ENCODE measurements at places on chromosomes 1 and 21. TPM values are rescaled to one million over a fixed set of nuclear protein-coding genes. Genes with fewer than 3 reads are reported as not detected.

GRCh38 chr1:227793079-227793947, 22.2 kb upstream of the PRSS38 start:
- no peak for DNase-seq

DNA sequence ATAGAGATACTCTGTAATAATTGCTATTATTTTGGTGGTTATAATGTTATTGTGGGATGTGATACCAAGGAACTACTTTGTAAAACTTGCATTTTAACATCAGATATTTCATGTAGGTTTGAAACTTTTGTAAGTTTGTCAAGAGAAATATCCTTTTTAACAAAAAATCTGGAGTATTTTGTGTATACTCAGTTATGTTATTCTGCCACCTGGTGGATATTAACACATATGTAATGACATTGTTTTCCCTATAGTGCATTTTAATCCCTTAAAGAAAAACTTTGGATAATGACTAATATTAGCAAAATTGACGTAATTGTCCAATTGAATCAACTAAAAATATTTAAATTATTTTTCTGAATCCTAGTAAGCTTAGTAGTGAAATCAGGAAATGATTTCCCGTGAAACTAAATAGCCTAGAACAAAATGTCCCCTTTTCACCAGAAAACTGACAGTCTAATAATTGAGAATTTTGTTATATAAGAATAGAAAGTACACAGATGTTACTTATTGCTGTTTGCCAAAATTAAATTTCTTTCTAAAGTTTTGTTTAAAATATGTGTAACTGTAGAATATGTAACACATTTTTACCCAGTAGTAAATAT, 39.6 kb downstream of the KCTD3 start:
- no peak for DNase-seq

DNA sequence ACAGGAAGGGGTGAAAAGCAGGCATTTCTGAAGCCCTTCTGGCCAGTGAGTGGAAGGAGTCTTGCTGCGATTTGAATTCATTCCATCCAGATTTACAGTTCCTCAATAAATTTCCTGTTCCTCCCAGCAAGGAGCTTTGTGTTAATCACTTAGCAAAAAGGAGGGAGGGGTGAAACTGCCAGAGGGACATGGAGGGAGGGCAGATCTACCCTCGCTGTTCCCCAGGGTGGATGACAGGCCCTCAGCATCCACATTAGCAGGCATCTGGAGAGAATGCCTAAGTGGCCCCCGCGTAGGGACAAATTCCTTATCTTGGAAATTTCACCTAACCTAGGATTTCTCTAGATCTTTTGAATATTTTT, 1.2 kb downstream of the ETV3 start:
- peak; percentile 24 for DNase-seq

- DNase-seq: peak; percentile 61
Observed at GRCh38 chr1:53508991-53509666, 49.9 kb downstream of the DMRTB1 start.

GRCh38 chr1:107378866-107379265, 238.0 kb downstream of the NTNG1 start:
- no peak for DNase-seq

GRCh38 chr1:43035821-43036741, 77.4 kb upstream of the SLC2A1 start:
- DNase-seq: no peak

DNA sequence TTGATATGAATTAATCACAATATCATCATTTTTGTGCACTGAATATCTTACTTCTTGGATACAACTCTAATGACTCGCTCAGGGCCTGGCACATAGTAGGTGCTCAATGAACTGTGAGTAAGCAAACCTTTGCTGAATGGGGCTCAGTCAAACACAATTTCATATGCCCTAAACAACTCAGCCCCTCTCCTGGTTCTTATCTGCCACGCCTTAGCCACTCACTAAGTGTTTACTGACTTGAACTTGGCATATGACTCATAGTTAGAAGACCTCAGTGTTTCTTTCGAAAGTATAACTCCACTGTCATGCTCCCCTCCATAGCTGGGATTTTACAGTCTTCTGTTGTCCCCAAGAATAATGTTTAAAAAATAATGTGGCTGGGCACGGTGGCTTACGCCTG, 4.8 kb upstream of the IFNLR1 start:
- peak; percentile 73 for DNase-seq

GRCh38 chr21:38083535-38083934, 167.3 kb upstream of the KCNJ6 start:
- no peak for DNase-seq

DNA sequence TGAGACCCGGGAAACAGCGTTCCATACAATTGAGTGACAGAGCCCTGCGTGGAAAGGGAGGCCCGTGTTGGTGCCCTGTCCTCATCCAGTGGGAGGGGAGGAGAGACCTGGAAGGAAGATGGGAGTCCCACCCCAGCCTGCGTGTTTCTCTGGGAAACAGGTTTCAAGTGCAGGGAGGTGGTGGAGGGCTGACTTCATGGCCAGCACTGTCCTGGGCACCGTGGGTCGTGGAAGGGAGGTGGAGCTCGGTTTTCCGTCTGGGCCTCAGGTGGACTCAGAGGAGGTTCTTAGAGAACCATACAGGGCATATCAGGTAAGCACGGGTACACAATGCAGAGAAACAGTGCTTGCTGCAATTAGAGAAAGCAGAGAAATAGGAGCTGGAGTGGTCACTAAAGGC, 222.6 kb downstream of the CAMTA1 start:
- no peak for DNase-seq

HIVEP3 gene
- total RNA-seq: 4.8 TPM

SNX7 gene
- total RNA-seq: 36.1 TPM

Measured in HT1080 (cell line).